Stimulated activated CD8-positive, alpha-beta memory T cell treated with anti-CD3 and anti-CD28 coated beads, Interleukin-15, amount 100 ng/mL, for 24 hours (primary cell): ENCODE measurements at places on chromosomes 5 and 9.

DNA sequence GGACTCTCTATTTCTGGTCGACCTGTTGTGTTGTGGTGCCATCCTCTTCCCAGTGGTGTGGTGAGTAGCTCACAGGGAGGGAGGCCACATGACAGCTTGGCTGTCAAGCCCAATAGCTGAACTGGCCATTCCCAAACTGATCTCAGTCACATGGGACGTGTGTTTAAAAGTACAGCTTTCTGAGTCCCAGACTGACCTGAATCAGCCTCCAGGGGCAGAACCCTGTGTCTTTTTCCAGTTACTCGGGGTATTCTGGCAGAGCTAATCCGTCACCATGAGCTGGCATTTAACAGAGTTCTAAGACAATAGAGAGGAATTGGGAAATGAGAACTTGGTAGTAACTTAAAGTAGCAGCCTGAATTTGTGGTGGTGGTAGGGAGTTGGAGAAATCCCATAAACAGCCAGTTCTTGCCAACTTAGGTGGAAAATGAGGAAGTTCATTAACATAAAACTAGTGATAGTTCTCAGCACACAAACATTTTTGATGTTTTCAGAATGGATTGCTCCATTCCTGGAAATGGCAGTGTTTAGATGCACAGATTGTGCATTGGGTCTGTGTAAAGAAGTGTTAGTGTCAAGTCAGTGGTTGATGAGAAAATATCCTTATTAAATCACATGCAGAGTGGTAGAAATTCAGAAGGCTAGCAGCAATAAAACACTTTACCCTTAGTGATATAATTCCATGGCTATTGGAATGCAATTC is 50.9 kb downstream of the GPR107 start:
- no peak for DNase-seq

- DNase-seq, result no peak
Observed at GRCh38 chr9:111386386-111386785, 56.4 kb upstream of the OR2K2 start.

- DNase-seq, result no peak
Observed at GRCh38 chr5:171776213-171776612, 9.4 kb upstream of the SMIM23 start.

DNA sequence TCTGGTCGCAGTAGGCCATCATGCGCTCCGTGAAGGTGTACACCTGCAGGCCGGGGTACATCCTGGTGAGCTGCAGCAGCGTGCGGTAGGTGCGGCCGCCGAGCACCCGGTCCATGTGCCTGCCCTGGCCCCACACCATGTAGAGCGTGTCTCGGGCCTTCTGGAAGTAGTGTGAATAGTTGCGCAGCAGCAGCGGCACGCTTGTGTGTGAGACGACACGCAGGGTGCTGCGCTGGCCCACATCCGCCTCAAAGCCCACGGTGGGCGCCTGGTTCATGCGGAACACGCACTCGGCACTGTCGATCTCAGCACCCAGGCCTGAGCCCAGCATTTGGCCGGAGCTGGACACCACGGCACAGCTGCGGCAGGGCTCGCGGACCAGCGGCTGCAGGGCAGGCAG is 4.5 kb downstream of the ST6GALNAC4 start:
- no peak for DNase-seq

DNA sequence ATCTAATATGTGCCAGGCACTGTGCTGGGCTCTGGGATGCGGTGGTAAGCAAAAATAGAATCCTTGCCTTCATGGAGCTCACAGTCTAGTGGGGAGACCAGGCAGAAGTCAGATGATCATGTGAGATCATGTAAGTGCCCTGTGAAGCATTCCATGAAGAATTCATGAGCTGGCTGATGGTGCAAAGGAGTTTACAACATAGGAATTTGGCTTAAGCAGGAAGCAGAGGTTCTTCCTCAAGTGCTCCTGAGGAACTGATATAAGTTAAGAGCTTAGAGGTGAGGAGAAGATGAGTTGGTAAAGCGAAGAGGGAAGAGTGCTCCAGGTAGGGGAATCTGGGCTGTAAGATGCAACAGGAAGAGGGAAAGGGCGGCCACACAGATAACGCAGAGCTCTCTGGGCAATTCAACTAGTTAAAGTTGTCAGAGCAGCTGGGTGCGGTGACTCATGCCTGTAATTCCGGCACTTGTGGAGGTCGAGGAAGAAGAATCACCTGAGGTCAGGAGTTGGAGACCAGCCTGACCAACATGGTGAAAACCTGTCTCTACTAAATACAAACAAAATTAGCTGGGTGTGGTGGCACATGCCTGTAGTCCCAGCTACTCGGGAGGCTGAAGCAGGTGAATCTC is 78.5 kb upstream of the SPATA31D4 start:
- DNase-seq, result no peak

DNA sequence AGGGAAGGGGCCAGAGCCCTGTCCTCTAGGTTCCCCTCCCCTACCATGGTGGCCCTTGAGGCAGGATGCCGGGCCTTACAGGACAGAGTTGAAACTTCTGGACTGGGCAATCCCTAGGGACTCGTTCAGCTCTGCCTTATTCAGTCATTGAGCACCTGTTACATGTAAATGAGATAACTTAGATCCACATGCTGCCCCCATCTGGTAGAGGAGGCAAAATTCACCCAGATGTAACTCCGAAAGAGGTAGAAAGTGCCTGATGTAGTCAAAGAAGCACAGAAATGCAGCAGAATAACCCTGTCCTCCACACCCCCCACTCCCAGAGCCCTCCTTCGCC is 1.5 kb downstream of the GGTA1 start:
- DNase-seq, result no peak

DNA sequence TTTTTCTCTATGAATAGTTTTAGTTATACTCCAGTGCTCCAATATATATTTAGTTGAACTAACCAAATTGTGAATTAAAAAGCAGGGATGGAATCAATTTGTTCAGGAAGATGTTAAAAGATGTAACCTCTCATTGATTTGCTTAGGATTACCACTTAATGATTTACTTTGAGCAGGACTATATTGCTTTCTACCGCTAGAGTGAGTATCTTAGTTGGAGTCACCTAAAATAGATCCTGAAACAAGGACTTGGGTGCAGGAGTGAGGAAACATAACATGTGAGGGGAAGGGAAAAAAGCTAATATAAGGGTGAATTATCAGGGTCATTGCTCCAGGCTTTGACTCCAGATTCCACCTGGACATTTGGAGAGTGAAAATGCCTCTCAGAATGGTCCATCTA is 2277.4 kb upstream of the C9orf72 start:
- DNase-seq, result no peak

GRCh38 chr9:133945314-133945975 is 46.7 kb downstream of the VAV2 start:
- DNase-seq, result no peak

- DNase-seq, result no peak
Observed at GRCh38 chr9:6852243-6852963, 94.6 kb downstream of the KDM4C start.

DNA sequence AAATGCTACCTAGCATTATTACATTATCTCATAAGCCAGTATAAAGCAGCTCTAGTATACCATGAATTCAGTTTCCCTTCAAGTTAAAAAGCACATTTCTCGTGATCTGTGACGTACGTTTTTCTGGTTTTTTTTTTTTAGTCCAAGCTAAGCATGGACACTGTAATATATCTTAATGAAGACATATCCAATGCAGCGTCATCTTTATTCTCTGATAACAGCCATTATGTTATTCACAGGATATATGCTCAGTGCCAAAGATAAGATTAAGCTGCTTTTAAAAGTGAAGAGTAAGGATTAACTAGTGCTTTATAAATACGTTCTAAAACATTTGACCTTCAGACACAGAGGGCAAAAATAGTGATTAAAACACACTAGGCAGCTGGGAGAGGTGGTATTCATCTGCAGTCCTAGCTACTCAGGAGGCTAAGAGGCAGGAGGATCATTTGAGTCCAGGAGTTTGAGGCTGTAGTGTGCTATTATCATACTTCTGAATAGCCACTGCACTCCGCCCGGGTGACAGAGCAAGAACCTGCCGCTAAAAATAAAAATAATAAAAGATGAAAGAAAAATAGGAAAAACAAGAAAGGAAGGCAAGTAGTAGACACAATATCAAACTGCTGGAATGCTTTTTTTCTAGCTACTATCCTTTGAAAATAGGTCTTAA is 7.7 kb downstream of the CSNK1A1 start:
- no peak for DNase-seq

DNA sequence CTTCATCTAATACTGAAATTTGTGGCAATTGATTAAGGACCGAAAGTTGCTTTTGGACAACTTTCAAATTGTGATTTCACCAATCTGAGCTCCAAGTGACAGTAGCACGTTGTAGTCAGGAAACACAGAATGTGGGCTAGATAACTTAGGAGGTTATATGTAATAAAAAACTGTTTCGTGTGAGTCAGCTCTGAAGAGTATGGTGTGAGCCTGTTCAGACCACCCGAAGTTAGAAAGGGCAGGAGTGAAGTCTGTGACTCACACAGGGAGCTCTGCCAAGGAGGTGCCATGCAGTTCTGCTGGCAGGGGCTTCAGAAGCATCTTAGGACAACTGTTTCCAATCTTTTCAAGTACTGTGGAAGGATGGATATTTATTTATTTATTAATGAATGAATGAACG is 16.4 kb upstream of the ZBTB34 start:
- no peak for DNase-seq

DNA sequence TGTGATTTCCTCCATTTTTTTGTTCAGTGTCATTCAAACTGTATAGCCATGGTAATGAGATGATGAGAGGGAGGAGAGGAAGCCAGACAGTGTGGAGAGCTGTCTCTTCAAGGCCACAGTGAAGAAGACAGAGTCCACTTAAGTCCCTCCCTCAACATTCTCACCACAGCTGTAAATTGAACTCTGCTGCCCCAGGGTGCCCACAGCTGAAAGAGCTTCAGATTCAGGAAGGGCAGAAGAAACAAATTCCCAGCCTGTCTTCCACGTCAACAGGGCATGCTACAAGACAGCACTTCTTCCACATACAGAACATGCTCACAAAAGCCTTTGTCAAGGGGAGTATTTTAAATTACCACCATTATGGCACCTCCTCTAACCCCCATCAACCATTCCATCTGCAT is 100.4 kb downstream of the KLHL3 start:
- no peak for DNase-seq

DNA sequence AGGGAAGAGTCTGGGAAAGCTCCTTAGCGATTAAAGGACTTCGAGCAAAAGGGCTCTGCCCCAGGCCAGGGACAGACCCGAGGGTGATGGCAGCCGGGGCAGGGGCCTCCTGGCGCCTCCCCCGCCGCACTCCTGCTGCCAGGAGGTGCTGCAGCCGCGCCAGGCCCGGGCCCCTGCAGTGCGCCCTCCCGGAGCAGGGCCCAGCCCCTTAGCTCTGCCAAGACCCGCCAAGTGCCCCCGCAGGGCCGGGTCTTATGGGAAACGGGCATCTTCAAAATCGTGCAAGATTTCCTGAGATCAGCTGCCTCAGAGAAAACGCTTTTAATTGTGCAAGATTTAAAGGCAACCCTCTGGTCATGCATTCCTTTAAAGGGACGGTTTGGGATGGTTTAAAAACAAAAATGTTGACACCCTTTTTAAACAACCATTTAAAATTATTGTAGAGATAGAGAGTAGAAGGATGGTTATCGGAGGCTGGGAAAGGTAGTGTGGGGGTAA is 52.4 kb downstream of the CDC14B start:
- DNase-seq, result no peak

- no peak for DNase-seq
Observed at GRCh38 chr5:96638561-96638960, 23.6 kb upstream of the CAST start.

DNA sequence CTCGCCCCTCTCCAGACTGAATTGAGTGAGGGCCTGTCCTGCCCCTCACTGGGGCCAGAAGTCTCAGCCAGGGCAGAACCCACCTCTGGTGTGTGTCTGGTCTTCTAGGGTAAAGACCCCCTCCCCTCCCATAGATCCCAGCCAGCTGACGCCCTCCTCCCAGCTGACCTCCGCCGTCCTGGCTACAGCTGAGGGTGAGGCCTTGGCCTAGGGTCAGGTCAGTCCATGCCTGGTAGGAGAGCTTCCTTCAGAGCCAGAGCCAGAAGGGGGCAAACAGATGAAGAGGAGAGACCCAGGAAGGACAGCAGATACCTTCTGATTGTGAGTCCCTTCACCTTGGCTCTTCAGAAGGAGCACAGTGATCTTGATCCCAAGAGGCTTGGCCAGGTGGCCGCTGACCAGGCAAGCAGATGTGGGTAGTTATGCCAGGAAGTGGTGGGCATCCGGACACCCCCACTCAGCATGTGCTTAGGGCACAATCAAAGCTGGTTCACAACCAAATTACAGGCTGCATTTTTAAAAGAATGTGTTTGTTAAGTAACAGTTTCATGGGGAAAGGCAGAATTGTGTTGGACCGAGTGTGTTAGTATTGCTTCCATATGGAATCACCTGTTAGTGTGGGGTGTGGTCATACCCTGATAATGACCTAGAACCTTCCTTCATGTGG is 29.9 kb downstream of the JADE2 start:
- no peak for DNase-seq

DNA sequence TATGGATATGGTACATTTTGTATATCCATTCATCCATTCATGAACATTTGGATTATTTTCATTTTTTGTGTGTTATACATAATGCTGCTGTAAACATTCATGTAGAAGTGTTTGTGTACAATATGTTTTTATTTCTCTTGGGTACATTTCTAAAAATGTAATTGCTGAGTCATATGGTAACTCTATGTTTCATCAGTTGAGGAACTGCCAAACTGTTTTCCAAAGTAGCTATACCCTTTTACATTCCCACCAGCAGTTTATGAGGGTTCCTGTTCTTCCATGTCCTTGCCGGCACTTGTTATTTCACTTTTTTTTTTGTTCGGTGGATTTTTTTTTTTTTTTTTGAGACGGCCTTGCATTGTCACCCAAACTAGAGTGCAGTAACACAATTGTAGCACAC is 54.0 kb upstream of the MCCC2 start:
- DNase-seq, result no peak

GRCh38 chr9:91577633-91578061 is 154.0 kb upstream of the NFIL3 start:
- no peak for DNase-seq

DNA sequence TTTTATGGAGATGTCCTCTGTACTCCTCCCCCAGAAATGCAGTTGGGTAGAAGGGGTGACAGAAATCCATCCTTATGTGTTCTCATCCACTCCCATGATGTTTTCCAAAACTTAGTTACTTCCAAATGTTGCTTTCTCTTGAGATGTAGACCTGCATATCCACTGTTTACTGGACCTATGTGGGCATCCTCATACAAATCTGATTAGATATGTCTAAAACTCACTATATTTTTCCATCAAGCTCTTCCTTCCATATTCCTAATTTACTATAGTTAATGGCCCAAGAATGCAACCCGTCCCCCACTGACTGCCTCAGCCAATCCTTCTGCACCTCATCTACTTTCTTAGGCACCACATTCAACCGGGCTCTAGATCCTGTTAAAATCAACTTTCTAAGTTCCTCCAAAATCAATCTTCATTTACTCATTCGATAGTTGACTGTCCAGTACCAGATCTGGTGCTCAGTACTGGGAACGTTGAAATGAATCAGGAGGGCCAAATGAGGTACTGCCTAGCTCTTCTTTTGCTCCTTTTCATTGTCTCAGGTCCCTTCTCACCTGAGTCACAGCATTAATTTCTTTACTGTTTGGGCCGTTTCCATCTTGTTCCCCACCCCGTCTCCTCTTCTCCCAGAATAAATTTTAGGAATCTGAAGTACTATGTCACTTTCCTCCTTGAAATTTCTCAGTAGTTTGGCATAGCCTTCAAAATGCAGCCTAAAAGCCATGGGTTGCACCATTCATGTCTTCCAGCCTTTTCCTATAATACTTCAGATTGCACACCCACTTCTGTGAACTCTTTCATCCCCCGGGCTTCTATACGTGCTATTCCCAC is 7.9 kb downstream of the PLK2 start:
- no peak for DNase-seq
